ENCODE measurements at places on chromosomes 5 and 9.

- no peak for DNase-seq
Observed at GRCh38 chr9:113187929-113188595, 33.0 kb downstream of the FKBP15 start.

DNA sequence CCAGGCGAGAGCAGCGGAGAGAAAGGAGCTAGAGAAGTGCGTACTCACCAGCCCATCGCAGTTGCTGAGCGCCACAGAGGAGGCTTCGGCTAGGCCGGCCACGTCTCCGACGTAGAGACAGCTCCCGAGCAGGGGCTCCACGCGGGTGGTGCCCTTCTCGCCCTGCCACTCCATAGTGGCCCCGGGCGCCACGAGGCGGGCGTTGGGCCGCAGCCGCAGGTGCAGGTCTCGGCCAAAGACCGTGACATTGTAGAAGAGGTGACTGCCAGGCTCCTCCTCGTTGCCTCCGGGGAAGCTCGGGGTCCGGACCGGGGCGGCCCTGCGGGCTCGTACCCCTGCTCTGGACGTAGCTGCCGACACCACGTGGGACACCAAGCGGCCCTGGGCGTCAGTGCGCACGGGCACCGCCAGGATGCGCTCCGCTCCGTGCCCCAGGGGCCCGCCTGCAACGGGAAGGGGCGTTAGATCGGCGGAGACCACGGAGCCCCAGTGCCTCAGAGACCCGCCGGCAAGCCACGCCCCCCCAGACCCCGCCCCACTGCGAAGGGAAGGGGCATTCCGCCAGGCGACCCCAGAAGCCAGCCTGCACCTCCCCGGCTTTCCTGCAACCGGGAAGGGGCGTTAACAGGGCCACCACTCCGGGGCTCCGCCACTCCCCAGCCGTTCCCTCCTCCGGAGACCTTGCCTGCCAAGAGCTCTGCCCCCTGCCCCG, 1.4 kb downstream of the ADAMTS2 start:
- DNase-seq = no peak

DNA sequence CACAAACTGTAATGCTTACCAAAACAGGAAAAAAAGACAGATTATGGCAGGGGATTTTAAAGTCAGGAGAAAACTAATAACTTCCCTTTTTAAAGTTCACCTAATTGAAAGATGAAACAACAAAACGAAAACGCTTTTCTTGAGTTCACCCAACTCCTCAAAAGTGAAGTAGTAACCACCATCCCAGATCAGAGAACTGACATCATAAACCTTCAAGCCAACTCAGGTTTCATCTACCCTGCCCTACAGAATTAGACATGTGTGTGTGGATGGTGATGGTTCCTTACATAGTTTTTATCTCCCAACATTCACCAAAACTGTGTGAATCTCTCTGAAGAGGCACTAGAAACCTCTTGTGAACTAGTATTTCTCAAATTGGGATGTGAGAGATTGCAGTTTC, 195.2 kb upstream of the PTGER4 start:
- no peak for DNase-seq

- DNase-seq = peak; percentile 55
Observed at GRCh38 chr9:14532456-14533115, 160.6 kb downstream of the ZDHHC21 start.

GRCh38 chr9:32384002-32384363, 460 bp upstream of the ACO1 start:
- no peak for DNase-seq

- no peak for DNase-seq
Observed at GRCh38 chr9:37806271-37806670, 5.7 kb downstream of the DCAF10 start.

DNA sequence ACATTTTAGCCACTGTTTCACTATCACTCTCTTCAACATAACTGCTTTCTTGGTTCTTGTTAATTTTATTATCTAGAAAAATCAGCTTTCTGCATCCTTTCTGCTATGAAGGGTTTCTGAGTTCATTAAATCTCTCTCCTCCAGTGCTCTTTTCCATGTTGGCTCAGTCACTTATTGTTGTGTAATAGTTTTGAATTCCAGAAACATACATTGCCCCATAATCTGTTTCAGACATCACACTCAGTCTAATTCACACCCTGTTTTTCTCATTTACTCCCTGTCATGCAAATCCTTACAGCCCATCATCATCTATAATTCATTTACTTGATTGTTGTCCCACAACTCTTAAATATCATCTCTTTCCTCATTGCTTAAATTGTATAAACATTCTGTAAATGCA, 176.1 kb upstream of the CDH12 start:
- DNase-seq = no peak

- no peak for DNase-seq
Observed at GRCh38 chr5:151881621-151882225, 42.9 kb downstream of the GLRA1 start.

GRCh38 chr5:88287846-88288527, 19.3 kb upstream of the TMEM161B start:
- no peak for DNase-seq

- DNase-seq = no peak
Observed at GRCh38 chr9:76594764-76595424, 135.9 kb downstream of the GCNT1 start.

DNA sequence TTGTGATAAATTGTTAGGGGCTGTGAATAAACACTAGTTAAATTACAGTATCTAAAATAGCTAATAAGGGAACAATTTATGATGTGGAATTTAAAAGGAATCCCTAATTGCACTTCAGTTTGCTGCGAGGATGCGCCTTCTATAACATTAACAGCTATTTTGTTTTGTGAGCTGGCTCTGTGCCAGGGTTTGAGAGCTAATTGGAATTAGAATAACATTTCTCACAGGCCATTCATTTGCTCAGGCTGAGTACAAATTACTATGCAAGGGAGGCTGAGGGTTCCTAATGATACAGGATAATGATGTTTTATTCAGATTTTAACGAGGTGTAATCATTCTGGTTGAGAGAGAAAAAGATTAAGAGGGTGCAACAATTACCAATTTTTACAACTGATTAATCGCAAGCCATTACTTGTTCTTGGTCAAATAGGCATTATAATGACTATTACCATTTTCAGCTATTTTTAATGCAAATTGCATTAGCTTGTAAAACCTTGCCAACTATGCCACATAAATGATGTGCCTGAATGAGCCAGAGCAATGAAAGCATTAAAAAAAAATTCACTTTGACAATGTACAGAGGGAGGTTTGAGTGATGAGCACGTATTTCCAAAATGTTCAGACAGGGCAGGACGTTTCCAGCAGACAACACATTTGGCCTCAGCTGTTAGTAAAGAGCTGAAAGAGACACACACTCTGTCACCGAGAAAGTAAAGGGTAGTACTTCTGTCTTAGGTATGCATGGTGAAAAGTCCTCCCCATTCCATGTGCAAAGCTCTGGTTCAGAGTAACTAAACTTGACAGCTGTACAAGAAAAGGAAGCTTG, 576.5 kb downstream of the TLE1 start:
- DNase-seq = no peak

DNA sequence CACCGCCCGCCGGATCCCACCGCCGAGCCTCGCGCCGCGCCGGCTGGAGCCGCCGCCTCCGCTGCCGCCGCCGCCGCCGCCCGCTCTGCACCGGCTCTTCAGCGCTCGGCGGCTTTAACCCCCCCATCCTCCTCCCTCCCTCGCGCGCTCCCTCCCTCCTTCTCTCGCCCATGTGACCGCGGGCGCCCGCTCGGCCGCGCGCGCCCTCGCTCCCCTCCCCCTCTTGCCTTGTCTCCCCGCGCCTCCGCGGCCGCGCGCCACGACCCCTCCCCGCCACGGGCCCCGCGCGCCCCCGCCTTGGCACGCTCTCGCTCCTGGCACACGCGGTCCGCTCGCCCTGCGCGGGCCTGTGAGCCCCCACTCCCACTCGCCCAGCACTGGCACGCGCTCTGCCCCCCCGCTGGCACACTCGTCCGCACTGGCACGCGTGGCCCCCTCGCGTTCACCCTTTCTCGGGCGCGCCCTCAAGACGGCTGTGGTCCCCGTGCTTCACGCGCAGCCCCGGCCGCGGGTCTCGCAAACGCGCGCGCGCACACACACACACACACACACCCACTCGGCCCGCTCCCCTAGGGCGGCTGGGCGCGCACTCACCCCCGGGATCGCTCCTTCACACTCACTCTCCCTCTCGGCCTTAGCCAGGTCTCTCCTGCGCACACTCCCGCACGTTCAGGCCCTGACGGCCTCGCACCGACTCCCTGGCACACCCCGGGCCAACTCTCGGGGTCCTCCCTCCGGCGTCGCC, at the start of gene CNTFR:
Gene CNTFR (minus strand): TSS at position 89 of the 745 bp plus-strand sequence. CDS start 20,743 bp downstream, outside the sequence.
- no peak for DNase-seq

GRCh38 chr5:158079097-158079496, 220.2 kb upstream of the CLINT1 start:
- DNase-seq = no peak

GRCh38 chr5:16855485-16855884, 80.6 kb downstream of the MYO10 start:
- DNase-seq = peak; percentile 22

GRCh38 chr5:131883984-131884383, 61.5 kb downstream of the MEIKIN start:
- DNase-seq = no peak

GRCh38 chr5:103260951-103261350, 2.4 kb downstream of the MACIR start:
- DNase-seq = no peak

- no peak for DNase-seq
Observed at GRCh38 chr5:1006656-1007071, 1.9 kb upstream of the NKD2 start.

DNA sequence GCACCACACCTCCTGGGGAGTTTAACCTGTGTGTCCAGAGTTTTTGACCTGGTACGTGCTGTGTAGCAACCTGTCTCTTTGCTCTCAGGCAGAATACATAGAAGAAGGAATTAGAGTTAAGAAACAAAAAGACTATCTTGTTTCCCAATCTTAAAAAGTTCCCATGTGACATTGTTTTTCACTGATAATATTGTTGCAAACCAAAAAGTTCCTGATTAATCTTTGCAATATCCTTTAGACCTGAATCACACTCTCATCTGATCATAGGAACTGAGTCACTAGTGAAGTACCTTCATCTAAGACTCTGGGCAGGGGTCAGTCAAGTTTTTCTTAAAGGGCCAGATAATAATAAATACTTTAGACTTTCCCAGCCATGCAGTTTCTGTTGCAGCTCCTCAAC, 35.1 kb downstream of the BASP1 start:
- DNase-seq = no peak

GRCh38 chr5:156951359-156951758, 11.7 kb downstream of the TIMD4 start:
- DNase-seq = no peak

DNA sequence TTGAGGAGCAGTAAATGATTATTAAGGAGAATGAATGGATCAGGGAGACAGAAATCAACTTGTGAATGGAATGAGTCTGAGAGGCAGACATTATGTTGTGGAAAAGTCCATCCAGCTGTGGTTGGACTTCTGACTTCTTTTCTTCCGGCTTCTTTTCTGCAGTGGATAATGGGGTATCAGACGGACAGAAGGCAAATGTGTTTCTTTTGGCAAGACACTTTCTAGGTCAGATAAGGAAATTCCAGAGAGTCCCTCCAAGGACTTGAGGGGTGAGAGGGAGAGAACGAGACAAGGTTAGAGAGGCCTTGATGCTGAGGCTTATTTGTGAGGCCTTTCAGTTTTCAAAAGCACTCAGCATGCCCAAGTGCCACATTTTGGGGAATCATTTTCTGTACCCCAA, 17.1 kb upstream of the GRHPR start:
- DNase-seq = no peak

DNA sequence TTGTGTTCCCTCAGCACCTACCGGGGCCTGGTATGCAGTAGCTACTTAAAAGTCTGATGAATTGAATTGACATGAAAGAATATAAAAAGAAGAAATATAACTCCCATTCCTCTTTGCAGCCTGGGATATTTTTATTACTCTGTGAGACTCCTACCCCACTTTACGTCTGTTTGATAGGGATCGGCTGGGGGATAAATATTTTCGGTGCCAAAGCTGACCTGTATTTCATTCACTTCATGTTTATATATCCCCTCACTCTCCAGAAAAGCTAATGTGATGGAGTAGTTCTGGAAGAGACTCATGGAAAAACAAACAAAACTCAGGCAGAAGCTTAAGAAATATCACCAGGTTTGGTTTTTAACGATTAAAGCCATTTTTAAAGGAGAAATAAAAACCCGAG, 108.2 kb upstream of the TBC1D2 start:
- DNase-seq = no peak

DNA sequence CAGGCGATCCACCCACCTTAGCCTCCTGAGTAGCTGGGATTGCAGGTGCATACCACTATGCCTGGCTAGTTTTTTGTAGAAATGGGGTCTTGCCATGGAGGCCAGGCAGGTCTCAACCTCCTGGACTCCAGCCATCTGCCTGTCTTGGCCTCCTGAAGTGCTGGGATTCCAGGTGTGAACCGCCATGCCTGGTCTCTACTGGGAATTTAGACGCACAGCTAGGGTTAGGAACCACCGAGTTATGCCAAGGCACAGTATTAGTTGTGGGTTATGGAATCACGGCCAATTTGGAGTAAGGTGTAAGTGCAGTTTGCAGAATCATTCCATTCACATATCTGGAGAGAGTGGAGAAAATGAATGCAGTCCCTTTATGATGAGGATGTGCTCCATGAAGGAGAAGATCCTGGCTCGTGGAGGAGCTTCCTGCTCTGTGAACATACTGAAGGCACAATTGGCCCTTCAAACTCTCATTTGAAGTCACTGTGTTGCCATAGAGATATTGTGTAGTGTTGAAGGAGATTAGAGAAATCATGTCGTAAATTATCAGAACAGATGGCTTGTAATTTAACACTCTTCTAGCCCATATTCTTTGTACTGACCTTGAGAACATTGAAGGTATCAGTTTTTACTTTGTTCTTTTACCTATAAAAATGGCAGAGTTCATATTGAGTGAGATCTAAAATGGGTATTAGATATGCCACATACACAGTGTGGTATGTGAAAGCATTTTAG, 18.8 kb downstream of the TRIO start:
- DNase-seq = peak; percentile 42

DNA sequence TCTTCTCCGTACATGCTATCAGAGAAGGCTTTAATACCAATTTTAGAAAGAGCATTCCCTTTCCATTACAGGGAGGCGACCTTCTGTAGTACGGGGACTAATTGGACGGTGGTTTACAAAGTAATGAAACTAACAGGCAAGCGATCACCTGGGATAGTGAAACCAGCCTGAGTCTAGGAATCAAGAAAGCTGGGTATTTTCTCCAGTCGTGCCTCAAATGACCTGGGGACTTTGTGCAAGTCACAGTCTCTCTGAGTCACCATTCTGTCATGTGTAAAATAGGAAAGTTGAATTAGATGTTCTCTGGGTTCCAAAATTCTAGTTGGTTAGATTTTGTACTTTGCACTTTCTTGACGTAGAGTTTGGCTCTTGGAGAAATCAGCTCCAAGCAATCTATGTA, 22.7 kb upstream of the SSBP2 start:
- no peak for DNase-seq

Measured in NCI-H187 (cell line).